ENCODE measurements at places on chromosomes 16 and 17.

- DNase-seq: no peak
Measured at GRCh38 chr17:57329380-57330214, 73.3 kb downstream of the MSI2 start.

DNA sequence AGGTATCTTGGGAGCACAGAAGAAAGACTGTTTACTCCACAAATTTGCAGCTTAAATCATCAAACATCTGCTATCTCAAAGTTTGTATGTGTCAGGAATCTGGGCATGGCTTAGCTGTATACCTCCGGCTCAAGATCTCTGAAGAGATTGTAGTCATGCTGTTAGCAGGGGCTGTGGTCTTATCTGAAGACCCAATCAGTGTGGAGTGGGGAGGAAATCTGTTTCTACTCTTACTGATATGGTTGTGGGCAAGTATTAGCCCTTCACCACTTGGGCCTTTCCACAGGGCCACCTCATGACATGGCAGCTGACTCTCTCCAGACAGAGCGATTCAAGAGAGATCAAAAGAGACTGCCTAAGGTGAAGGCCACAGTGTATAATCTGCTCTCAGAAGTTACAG, 438.7 kb downstream of the KIF2B start:
- DNase-seq: no peak

- no peak for DNase-seq
Measured at GRCh38 chr16:61237884-61238485, 798.3 kb downstream of the CDH8 start.

- no peak for DNase-seq
Measured at GRCh38 chr17:61593426-61593825, 2.4 kb upstream of the NACA2 start.

DNA sequence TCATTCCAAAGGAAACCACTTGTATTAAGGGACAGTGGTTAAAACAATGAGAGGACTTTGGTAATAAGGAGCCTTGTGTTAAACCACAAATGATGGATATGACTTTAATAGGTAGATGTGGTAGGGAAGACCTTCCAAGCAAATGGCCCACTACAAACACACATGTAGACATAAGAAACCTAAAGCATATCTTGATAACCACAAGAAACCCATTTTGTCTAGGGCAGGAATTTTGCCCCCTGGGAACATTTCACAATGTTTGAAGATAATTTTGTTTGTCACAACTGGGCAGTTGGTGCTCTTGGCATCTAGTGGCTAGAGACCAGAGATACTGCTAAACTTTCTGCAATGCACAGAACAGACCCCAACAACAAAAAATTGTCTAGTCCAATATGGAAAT, 25.8 kb downstream of the KCNJ2 start:
- DNase-seq: no peak

DNA sequence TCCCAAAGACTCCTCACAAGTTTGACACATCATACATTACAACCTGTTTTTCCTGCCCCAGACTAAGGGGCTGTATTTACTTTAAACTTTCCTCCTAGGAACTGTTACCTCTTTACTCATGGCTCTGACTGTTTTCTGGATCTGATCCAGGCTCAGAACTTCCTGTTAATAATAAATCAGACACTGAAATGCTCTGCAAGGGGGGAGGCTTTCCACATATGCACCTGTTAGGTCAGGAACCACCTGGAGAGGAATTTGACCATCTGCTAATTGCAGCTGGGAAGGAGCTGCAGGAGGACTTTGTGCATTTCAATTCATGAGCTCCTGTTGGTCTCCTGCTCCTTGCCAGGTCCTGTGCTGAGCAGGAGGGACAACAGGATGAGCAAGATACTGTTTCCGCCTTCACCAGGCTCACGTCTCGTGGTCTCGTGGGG, 476.9 kb upstream of the CDH5 start:
- DNase-seq: no peak

DNA sequence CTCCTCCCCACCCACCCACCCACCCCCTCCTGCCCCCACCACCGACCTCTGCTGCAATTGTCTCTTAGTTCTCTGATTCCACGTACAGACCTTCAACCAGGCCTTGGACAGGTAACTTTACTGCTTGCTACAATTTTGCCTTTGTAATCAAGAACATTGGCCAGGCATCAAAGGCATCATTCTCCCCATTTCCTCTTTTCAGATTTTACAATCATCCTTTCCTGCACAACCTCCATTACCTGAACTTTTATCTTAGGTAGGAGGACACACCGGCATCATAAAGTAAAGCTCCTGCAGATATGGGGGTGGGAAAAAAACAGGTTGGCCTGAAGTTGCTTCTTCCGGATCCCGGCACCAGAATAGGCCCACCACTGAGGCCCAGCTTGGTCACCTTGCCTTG, 25.7 kb upstream of the SUPT4H1 start:
- no peak for DNase-seq

Data from activated CD4-positive, alpha-beta T cell treated with anti-CD3 and anti-CD28 coated beads for 48 hours (primary cell).